ENCODE measurements at places on chromosomes 7 and 10.

GRCh38 chr7:411677-412312 lies 107.9 kb downstream of the PDGFA start:
- no peak for DNase-seq

DNA sequence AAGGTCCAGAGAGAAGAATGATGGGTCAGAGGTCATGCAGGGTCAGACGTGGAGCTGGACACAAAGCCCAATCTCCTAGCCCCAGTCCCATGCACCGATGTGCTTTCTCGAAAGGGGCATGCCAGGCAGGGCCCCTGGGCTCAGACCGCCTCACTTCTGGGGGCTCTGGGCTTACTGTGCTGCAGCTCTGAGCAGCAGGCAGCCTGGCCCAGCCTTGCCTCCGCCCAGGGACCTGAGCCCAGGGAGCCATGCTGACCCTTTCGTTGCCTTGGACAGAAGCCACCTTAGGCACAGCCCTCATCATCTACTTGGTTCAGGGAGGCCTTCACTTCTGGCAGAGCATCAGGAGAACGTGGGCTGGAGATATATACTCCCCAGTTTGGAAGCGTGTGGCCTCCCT lies 161.2 kb downstream of the GRK5 start:
- no peak for DNase-seq

DNA sequence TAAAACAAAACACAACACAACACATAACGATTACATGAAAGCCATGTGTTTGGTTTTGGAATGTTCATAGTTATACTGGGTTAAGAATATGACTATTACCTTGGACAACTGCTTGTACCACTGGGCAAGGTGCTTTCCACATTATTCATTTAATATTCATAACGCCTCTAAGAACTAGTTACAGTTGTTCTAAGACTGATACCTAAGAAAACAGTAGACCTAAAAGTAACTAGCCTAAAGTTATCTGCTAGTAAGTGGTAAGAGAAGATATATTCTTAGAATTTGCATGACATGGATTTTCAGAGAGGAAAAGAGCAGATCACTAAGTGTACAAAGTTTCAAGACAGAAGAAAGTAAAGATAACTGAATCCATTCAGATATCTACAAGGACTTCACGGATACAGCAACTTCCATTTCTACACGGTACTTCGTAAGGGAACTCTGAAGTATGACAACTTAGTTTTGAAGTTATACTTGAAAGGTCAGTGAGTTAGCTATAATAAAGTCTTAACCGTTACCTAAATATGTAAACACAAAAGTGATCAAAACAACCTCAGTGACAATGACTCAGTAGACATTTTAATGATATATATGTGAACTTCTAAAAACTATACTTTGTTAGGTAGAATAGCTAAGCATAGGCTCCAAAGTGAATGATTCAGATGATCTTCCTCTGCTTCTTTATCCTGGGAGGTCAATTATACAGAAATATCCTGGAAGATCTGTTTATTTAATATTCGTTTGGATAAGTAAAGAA lies 65.1 kb downstream of the MINDY3 start:
- DNase-seq = no peak

DNA sequence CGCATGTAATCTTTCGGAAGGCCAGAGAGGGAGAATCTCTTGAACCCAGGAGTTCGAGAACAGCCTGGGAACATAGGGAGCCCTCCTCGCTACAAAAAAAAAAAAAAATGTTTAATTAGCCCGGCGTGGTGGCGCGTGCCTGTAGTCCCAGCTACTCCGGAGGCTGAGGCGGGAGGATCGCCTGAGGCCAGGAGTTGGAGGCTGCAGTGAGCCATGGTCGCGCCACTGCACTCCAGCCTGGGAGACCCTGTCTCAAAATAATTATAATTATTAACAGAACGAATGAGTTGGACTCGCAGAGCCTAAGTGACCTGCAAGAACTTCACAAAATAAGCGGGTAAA lies 794 bp downstream of the PCGF6 start:
- no peak for DNase-seq

DNA sequence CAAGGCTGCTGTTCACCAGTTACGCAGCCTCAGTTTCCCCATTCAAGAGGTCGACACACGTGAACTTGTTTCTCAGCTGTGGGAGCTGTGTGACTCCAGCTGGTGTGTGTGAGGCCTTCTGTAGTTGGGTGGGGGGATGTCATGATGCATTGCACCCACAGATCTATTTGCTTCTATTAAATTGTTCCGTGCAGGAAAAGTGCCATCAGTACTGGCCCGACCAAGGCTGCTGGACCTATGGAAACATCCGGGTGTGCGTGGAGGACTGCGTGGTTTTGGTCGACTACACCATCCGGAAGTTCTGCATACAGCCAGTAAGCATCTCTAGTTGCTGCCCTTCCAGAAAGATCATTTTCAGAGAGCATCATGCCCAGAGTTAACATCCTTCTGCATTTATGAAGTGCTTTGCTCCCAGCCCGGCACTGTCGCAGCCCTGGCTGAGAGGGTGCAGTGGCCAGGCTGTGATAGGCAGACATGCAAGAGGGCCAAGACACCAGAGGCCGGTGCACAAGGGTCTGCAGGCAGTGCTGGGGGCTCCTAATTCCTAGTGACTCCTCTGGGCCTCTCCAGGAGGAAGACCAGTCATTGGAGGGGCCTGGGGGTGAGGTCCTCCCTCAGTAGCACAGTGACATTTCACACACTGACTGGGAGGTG lies 60.2 kb downstream of the MKI67 start:
- no peak for DNase-seq

DNA sequence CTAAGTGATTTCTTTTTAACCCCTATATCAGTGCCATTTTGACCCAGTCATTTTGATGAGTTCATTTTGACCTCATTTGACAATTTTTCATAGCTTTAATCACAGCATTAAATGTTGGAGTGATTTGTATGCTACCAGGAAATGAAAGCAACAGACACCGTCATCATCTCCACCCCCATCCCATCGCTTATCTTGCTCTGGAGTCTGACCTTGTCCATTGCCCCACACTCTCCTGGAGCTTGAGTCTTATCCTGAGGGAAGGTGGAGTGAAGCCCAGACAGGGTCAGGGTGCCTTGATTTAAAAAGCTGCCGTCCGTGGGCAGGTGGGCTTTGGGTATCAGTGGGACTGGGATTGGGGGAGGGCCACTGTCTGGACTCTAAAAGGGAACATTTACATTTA lies 94.7 kb upstream of the JCAD start:
- no peak for DNase-seq

DNA sequence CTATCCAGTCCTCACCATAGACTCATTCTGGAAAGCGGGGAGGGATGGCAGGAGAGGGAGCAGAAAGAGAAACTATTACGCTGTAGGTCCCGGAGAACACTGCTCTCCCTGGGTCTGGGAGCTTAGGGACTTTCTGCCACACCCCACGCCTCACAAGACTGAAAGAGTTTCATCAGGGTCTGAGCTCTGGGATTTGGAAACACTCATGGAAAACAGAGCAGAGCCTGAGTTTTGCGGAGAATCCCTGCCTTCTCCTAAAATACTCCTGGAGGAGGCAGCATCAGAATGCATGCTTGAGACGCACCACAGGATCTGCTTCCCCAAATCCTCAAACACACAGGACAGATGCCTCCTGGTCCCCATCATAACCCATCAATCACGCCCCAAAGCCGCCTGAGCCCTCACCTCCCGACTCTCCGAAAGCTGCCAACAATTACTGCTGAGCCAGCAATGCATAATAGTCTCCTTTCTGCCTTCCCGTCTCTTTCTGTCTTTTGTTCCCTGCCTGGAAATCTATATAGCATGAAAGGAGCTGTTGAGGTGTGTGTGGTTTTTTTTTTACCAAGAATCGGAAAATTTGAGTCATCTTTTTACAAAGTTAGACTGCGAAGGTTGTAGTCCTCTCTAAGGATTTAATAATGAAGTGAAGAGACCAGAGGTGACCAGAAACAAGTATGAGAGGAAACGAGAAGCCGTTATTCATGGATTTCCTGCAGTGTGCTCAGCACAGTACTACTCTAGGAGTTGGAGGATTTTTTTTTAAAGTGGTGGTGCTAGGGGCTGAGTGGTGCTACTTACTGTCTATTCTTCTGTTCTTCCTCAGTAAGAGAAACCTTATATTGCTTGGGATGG lies 37.7 kb downstream of the ASB13 start:
- DNase-seq = no peak

DNA sequence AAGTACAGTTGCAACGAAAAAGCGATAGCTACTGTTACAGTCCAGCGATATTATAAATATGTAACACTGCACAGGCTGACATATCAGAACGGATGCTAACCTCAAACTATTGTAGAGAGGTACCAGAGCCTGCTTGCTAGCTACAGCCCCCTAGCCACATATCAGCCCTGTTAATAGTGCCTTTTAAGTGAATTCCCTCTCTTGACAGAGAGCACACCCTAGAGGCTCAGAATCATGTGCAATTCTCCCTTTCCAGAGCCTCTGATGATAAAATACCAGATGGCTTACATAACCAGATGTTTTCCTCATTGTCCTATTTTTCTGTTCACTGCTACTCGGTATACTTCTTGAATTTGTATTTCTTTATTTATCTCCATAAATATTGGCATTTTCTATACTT lies 960.7 kb upstream of the CELF2 start:
- DNase-seq = no peak
